ENCODE measurements at places on chromosomes 1 and 21. TPM values are rescaled to one million over a fixed set of nuclear protein-coding genes. Genes with fewer than 3 reads are reported as not detected.

Gene SMCP
- not detected for total RNA-seq

DNA sequence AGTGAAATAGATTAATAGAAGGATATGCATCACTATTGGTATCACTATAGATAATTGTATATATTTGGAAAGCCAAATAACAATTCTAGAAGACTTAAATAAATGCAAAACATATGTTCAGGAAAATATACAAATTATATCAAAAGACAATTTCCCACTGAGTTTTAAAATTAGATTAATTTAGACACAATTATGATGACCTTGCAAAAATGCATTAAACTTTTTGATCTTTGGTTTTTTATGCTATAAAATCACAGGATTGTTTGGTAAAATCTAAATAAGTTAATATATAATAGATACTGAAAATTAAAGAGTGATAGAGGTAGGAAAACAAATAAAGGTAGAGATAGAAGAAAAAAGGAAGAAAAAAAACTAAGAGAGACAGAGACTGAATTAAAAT is 2027.7 kb downstream of the MRPL39 start:
- no peak for DNase-seq

DNA sequence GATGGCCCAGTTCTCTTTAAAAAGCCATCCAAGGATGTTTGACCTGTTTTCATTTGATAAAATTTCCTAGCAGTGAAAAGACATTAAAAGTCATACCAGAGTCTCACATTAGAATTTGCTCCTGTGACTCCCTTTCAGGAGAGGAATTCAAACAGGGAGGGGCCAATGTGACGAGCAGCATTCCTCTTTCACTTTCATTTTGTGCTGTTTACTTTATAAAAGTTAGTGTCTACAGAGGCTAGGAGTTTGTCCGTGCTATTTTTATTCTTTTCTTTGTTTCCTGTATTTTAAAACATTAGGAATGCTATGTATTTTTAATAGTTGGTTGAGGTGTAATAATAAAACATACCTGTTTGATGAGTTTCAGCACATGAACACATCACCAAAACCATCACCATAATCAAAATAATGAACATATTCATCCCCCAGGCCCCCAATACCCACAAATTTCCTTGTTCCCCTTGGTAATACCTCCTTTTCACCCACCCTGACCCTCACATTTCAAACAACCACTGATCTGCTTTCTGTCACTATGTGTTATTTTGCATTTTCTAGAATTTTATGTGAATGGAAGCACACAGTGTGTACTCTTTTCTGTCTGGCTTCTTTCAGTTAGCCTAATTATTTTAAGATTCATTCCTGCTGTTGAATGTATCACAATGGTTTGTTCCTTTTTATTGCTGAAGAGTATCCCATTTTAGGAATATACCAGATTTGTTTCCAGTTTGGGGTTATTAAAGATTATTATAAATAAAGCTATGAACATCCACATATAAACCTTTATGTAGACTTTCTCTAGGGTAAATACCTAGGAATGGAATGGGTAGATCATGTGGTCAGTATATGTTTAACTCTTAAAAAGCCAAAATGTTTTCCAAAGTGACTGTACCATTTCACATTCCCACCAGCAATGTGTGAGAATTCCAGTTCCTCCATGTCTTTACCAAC is 129.5 kb downstream of the TENT5C start:
- DNase-seq: no peak

Gene WDR77
- total RNA-seq: 17.1 TPM

DNA sequence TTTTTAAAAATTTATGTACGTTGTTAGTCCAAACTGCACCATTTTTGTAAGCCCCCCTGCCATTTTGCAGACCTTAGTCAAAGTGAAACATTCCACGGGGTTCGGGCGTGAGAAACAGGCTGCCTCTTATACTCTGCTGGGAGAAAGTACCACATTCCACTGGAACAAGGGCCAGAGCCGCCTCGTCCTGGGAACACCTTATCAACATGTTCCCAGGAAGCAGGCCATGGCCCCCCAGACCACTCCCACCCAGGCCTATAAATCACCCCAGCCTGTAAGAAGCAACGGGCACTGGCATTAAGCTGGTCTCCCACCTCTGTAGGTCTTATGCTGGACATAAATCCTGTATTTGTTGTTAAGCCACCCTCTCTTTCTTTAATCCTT is 854 bp upstream of the ZRANB2 start:
- peak; percentile 66 for DNase-seq

Gene SMIM1
- 7.5 TPM for total RNA-seq

Gene FCRL5
- 0.63 TPM for total RNA-seq

DNA sequence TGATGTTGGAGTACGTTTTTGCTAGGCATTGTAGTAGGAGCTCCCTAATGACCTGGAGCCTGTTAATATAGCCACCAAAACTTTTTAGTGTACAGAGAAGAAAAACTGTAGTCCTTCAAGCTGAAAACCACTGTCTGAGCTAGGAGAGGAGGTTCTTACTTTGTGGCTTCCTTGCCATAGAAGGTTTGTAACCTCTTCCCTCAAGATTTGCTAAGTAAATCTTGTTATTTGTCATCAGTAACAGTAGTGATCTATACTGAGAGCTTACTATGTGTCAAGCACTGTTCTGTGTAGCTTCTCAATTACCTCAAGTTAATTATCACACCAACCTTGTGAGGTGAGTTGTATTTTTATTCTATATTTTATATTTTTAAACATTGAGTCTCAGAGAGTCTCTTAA is 21.2 kb upstream of the LRRC8C start:
- no peak for DNase-seq

Gene S100B
- total RNA-seq: 8.7 TPM

DNA sequence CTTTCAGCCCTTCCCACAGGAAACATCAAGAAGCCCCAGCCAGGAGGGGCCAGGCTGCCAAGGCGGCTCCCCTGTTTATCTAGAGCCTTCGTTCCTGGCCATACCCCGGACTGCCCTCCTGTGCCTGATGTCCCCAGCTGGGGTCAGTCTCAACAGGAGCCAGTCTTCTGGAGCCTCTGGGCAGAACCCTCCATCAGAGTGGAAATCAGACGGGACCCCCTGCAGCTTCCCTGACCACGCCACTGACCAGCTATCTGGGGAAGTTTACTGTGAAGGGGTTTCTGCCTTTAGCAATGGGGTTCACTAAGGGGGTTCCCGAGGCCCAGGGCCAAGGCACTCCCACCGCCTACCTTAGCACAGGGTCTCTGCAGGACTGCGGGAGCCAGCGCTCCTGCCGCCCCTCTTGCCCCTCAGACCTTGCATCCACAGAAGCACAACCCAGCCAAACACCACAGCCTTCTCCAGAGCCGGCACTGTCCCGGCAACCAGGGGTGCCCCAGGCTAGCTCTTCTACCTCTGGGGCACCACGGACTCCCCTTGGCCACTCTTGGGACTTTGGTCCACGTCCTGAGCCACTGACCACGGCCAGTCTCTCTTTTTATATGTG is 3.5 kb upstream of the MTFR1L start:
- no peak for DNase-seq

DNA sequence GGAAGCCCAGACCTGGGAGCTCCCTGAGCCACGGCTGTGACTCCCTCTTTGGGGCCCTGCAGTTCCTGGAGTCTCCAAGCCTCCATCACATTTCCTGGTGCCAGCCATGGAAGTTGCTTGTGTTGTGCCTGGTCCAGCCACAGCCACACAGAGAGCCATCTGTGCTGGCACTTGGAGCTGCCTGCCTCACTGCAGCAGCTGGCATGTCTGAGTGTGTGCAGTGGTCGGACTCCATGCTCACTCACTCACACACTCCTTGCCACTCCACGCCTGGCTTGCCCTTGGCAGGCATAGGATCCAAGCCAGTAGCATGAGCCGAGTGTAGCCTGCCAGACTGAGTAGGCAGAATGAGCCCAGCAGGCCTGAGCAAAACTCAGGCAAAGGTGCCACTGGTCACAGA is 516.3 kb upstream of the BEND5 start:
- DNase-seq: no peak

Gene ZNF644
- 82.3 TPM for total RNA-seq

GRCh38 chr1:116425987-116426386 is 52.9 kb downstream of the ATP1A1 start:
- DNase-seq: no peak

GRCh38 chr21:35390013-35390776 is 341.1 kb upstream of the RUNX1 start:
- DNase-seq: no peak

Gene GDAP2
- 38.8 TPM for total RNA-seq

Gene ADORA1
- 0.71 TPM for total RNA-seq

- DNase-seq: no peak
Measured at GRCh38 chr1:1237874-1238701, 6.1 kb downstream of the B3GALT6 start.

DNA sequence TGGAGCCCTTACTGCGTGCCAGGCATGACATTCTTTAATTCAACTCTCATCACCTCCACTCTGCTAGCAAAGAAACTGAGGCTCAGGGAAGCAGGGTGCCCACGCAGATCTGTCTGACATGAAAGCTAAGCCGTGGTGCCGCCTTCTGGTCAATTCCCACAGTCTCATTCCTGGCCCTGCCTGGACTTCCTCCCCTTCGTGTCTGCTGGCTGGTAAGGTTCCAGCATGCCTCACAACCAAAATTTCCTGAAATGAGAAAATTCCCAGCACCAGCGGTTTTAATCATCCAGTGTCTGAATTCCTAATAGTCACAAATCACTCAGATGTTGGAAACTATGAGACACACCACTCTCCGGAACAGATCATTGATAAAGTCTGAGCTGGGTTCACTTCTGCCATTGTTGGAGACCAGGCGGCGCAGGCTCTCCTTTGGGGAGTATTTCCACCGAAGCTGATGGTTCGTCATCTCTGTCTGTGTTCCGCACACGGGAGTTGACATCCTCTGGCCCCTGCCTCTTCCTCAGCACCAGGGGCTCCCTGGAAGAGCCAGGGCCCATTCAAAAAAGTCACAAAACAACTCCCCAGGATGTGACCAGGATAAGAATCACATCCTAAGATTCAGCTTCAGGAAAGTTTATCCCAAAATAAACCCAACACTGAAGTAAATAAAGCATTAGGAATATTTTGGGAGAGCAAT is 167.7 kb downstream of the PLPP3 start:
- peak; percentile 76 for DNase-seq

GRCh38 chr1:59025898-59026426 is 242.1 kb upstream of the JUN start:
- DNase-seq: no peak

Gene COL6A2
- total RNA-seq: 1,431 TPM

Gene IL23R
- total RNA-seq: not detected

DNA sequence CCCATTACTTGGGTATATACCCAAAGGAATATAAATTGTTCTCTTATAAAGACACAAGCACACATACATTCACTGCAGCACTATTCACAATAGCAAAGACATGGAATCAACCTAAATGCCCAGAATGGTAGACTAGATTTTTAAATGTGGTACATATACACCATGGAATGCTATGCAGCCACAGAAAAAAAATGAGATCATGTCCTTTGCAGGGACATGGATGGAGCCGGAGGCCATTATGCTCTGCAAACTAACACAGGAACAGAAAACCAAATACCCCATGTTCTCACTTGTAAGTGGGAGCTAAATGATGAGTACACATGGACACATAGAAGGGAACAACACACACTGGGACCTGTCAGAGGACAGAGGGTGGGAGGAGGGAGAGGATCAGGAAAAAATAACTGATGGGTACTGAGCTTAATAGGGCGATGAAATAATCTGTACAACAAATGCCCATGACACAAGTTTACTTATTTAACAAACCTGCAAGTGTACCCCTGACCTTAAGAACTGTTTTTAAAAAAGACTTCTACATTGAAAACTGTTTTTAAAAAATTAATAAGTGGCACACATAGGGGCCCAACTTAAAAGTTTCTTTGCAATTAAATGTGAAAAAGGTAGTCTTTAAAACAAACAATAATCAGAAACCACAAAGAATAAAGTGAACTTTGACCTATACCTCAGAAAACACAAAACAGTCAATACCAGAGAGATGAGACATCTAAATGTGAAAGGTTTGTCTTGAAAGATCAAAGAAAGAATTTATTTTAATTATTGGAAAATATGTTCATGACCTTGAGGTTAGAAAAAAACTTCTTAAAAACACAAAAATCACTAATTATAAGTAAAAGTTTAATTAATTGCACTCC is 75.2 kb downstream of the CDC42BPA start:
- no peak for DNase-seq

Gene GPR37L1
- total RNA-seq: not detected

Gene PLA2G2F
- not detected for total RNA-seq

Gene C8B
- not detected for total RNA-seq

- no peak for DNase-seq
Measured at GRCh38 chr1:229248821-229249817, 21.8 kb upstream of the RAB4A start.

DNA sequence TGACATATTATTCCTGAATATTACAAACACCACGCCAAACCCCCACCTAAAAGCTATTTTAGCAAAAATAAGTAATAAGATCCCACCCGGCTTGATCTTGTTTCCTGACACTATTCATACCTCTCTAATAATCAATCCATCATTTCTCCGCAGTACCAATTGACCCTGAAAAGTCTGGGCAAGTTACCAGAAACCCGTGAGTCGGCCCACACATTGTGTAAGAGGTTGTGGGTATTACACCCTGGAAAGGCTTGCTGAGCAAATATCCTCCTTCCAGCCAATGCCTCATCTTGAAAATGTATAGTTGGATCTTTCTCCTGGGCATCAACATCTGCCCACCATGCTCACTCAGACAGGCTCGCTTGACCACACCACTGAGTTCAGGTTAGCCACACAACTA is 451.0 kb downstream of the TTLL7 start:
- no peak for DNase-seq

DNA sequence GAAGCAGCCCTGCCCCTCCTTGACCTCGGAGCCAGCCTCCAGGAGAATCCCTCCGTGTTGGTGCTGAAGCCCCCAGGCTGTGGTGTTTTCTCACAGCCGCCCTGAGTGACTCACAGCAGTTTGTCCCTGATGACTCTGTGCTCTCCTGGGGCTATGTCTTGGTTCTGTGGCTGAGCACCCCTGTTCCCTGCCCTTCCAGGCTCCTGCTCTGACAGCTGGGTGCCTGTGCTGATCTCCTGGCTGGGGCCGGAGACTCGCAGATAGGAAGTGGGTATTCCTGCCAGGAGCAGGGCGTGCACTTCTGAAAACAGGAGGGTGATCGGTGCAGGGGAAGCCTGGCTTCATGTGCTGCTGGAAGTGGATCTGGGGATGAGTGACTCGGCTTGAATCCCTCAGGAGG is 34.5 kb downstream of the POFUT2 start:
- no peak for DNase-seq

Gene FABP3
- 82.0 TPM for total RNA-seq

DNA sequence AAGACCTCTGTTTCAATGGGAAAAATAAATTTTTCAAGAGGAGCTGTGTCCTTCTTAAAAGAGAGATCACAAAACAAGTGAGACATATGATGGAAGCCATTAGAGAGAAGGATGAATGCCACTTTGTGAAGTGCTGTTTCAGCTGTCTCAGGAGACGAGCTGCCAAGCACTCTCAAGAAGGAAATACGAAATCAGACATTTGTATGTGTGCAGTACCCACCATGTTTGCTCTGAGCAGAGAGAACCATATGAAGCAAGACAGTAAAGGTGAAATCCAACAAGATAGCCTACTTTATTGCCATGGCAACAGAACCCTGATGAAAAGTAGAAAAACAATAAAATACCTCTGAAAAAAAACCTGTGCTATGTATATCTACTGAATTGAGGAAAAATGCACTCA is 168.1 kb downstream of the AMY1C start:
- no peak for DNase-seq

Gene TSPEAR
- total RNA-seq: not detected

- no peak for DNase-seq
Measured at GRCh38 chr1:244963231-244963826, 99.0 kb upstream of the HNRNPU start.
